ENCODE measurements at places on chromosomes 2 and 18.

DNA sequence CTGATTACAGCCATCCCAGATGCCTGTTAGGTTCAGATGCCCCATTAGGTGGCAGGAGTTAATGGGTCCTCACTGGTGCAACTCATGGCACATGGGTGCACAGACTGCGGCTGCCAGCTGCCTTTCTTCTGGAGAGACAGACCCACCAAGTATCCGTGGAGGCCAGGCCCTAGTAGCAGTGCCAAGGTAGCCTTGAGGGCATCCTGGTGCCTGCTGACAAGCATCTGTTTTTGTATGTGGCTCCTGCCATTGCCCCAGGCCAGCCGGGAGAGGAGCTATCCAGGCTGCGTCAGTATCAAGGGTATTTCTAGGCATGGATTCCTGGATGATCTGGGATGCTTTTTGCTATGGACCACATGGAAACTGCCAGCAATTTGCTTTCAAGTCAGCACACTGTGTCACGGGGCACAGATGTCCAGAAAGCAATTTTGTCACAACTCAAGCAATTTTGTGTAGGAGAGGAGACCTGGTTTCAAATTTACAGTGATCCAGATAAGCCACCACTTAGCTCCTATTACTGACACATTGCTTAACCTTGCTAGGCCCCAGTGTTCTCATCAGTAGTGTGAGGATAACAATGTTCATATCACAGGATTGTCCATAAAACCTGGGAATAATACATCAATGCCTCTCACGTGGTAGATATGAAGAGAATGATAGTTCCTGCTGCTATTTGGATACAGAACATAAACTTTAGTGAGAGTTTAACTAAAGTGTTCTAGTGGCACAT, 815.1 kb upstream of the RAB6C start:
- DNase-seq = no peak

DNA sequence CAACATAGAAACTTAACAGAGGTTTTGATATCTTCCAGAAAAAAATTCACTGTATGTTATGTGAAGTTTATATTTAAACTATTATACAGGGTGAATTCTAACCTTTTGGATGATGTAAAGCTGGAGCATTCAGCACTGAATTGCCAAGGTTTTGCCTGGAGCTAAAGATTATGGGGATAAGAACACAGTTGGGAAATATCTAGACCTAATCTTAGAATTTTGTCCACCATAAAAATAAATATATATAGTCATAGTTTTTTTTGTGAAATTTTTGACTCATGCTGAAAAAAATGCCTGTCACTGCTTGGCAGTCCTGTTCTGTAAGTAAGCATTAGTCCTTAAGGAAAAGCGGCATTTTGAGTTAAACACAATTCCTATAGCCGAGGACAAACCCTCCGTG, 339.3 kb upstream of the TMEFF2 start:
- no peak for DNase-seq

GRCh38 chr18:79599441-79599931, 80.1 kb upstream of the CTDP1 start:
- DNase-seq = no peak

GRCh38 chr2:216829533-216829932, 30.3 kb downstream of the TNP1 start:
- DNase-seq = no peak

DNA sequence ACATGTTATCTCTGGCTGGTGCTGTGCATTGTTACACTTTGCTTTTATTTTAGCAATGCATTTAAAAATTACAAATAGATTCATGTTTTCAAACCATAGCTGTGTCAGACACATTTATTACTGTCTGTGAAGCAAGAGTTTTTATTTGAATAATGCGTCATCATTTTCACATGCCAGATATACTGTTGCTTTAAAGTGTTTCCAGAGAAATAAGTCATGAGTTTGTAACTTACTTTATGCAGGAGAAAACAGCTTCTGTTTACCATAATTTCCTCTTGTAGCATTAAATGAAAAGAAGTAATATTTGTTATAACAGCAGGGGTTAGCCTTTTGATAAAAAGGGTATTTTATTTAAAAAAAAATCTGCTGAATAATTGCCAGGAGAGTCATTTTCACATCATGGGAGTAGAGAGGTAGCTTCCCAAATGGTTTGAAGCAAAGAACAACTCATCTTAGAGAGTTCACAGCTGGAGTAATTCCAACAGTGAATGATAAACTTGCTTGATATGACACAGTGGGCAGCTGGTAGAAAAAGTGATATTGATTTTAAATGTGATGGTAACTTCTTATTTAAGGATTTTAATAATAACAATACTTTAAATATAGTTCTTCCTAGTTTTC, 1274.5 kb upstream of the CRIM1 start:
- no peak for DNase-seq

- no peak for DNase-seq
These were observed 69.8 kb downstream of the NFATC1 start for GRCh38 chr18:79465392-79465991.

GRCh38 chr2:42809131-42809818, 16.9 kb upstream of the HAAO start:
- no peak for DNase-seq

DNA sequence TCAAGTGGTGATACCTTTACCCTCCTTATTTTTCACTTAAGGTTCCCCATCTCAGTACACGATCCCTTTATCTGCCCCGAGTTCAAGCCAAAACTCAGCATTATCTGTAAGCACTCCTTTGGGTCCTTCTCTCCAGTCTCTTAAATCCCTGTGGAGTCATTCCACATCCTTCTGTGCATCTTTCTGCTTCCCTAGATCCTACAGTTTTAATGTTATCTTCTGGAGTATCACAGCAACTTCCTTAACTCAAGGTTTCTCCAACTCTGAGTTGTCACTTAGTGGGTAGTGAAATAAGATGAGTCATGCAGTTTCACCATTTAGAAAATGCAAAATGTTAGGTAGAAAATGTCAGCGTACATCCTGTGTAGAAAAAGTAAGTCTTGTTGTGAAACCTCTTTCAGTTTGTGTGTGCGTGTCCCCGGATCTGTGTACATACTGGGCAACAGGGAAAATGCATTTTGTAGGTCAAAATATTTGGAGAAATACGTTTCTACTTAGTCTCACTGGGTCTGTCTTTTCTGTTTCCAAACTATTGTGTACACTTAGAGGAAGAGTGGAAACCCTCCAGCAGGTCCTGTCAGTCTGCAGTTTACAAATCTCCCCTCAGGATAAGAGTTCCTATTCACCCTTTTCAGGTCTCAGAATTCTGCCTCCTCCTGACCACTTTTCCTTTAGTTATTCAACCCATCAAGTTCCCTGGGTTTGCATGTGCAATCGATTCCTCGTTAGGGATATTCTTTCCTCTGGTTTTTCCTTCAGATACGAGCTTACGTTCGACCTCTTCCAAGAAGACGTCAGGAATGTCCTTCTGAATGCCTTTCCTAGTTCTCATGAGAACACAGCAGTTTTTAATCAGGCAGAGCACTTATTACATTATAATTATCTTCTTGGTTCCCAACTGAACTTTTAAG, 154.8 kb downstream of the TGIF1 start:
- no peak for DNase-seq

GRCh38 chr2:152355409-152355831, 20.4 kb downstream of the FMNL2 start:
- no peak for DNase-seq

- no peak for DNase-seq
These were observed 95.1 kb downstream of the MYO5B start for GRCh38 chr18:50099725-50100407.

DNA sequence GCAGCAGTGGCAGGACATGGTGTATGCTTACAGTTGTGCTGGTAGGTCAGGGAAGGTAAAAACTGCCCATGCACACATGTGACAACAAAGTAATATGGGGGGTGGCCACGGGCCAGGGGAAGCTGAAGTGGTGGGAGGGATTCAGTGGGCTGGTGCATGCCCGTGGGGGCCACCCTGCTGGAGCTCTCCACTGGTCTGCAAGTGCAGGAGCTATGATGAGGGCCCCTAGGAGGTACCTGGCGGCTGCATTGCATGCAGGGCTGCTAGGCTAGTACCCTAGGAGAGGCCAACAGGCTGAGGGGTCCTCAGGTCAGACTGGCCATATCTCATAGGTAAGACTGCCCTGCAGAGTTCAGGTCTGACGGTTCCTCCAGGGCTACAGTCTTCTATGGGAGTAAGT, 265.9 kb downstream of the NUP35 start:
- DNase-seq = no peak

- no peak for DNase-seq
These were observed 984 bp upstream of the MSH2 start for GRCh38 chr2:47401789-47402554.

DNA sequence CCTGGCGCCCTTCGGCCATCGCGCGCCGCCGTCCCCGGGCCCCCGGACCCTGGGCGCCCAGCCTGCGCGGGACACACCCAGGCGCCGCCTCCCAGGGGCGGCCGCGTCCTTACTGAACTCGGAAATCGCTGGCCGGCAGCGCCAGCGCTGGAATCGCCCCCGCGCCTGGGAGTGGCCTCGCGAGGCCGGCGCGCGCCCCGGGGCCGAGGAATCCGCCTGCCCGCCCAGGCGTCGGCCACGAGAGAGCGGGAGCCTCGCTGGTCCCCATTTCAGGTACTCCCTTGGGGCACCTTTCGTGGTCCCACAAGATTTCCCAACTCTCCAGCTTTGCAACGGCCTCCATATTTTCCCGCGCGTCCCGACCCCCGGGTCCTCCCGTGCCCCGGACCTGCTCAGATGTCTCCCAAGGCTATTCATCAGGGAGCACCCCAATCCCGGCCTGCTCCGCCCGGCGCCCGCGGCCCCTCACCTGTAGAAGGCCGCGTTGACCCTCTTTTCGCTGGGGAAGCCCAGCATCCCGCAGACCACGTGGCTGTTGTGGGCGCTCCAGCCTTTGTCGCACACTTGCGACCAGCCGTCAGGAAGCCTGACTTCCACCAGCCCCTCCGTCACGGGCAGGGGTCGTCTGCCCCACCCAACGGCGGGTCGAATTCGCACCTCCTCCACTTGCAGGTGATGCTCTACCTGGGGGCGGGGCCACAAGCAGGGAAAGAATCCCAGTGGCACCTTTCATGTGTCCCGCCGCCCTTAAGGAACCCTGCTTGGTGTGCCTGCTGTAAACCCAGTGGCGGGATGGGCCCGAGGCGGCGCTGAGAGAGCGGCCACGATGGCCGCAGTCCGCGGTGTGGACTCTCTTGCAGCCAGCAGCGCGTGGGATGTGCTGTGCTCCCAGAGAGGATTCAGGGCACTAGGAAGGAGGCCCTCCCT, 4.6 kb downstream of the LOXL3 start:
- DNase-seq = no peak

- DNase-seq = no peak
These were observed 535.1 kb downstream of the RNF144A start for GRCh38 chr2:7452110-7452876.

DNA sequence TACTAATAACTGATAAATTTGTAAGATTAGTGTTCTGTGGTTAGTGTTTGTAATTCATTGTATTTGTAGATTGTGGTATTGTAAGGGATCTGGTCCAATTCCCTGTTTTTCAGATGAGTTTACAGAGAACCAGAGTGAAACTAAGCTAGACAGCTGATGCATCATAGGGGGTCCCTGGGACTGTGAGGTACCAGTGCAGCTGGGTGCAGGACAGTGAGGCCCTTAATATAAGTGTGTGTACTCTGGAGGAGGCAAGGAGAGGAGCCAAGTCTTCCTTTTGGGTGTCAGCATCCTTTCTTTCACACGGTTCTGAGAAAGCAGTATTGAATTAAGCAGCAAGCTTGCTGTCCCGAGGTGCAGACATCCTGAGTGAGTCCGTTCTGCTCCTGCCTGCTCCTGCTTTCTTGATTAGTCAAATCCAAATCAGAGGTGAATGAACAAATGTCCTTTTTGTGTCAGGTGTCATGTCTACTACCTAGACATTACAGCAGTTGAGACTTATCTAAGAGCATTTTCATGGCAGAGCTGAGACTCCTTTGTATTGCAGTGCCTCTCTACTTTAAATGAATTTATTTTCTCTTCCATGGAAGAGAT, 194.9 kb downstream of the MCFD2 start:
- no peak for DNase-seq

GRCh38 chr2:41936771-41937463, 110.9 kb upstream of the PKDCC start:
- DNase-seq = no peak

DNA sequence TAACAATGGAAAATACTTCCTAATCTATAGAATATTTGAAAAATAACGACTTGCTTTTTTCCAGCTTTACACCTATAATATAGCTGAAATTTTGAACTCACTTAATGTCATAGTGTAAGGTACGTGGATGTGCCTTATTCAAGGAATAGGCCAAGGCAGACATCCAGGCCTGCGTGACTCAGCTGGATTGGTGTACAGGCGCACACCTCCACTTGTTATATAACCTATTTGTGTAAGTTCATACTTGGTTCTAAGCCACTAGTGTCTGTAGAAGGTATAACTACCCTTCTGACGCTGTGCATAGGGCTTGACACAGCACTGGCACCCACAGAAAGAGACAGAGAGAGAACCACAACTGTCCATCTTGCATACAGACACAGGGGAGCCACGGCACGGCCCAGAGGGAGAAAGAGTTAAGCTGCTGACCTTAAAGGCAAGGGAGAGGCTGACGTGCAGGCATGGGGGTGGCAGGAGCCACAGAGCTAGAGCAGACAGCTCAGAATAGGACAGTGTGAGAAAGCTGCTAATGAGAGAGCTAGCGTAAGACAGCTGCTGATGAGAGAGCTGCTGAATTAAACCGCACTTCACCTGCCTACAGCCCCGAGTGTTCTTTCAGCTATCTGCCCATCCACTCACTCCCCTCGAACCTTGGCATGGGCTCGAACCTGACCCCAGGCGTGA, 16.1 kb downstream of the CCDC178 start:
- no peak for DNase-seq

DNA sequence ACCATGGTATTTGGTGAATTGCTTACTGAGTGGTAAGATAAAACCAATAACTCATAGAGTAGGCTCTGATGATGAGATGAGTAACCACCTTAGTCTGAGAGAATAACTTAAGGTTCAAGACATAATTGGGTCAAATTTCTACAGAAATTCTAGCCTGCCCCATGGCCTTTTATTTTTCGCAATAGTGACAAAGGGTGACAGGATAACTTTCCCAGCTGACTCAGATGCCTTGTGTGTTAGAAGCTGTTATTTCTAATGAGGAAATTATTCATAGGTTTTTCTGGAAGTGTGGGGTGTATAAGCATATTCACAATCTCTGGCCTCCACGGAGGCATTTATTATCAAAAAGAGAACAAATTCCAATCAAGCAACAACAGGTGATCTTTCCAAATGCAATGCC, 159.0 kb downstream of the NUP35 start:
- no peak for DNase-seq

- no peak for DNase-seq
These were observed 17.6 kb upstream of the DNER start for GRCh38 chr2:229731916-229732315.

- no peak for DNase-seq
These were observed 27.9 kb upstream of the GALNT5 start for GRCh38 chr2:157229572-157229971.

DNA sequence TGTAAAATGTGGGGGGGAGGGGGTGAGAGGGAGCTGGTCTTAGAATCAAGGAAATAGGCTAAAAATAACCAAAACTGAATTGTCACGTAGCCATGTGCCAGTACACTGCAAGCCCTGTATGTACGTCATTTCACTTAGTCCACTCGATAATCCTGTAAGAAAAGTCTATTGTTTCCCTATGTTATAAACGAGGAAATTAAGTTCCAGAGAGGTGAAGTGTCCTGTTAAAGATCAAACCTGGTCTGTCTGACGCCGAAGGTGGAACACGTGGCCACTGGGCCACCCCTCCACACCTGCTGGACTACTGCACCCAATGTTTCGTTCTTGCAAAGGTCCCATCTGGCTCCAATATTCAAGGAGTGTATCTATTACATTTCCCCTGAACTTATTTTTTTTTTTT, 29.6 kb downstream of the TFCP2L1 start:
- no peak for DNase-seq

- peak; percentile 20 for DNase-seq
These were observed 116.2 kb downstream of the SMAD7 start for GRCh38 chr18:48834413-48835031.

GRCh38 chr2:67777010-67777409, 285.8 kb downstream of the C1D start:
- no peak for DNase-seq

All from activated CD4-positive, CD25-positive, alpha-beta regulatory T cell (primary cell).